ENCODE measurements at places on chromosomes 5 and 9.

DNA sequence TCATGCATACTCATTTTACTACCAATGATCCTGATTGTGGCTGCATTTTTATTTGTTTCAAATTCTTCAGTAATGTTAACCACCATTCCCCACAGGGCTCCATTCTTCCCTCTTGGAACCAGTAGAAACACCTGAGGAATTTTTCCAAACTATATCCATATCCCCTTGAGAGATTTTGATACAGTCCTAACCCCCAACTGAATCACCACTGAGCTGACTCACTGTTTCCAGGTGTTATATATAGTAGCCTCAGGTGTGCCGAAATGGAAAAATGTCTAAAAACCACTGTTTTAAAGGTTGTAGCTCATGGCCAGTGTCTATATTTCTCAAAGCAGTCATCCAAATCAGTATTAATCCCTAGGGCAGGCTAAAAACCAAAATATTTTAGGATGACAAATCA is 85.2 kb downstream of the MRPS27 start:
- no peak for DNase-seq

- peak; percentile 64 for DNase-seq
Measured at GRCh38 chr9:95857124-95857523, 18.4 kb upstream of the ERCC6L2 start.

GRCh38 chr9:81086416-81086815 is 602.9 kb downstream of the TLE1 start:
- DNase-seq = no peak

DNA sequence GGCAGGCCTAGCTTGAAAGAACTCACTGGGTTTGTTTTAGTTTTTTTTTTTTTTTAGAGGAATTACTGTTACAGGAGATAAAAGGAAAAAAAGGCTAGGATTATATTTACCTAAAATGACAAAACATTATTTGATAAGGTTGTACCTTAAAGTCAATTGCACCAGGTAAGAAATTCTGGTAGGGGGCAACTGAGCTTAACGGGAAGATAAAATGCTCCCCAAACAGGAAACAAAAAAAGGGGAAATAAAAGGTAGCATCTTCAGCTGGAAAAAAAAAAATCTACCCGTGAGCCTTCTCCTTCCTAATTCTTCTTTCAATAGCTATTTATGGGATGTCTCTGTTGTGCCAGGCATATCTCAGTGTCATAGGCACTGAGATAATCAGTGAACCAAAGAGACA is 164.5 kb downstream of the PIK3R1 start:
- DNase-seq = no peak

DNA sequence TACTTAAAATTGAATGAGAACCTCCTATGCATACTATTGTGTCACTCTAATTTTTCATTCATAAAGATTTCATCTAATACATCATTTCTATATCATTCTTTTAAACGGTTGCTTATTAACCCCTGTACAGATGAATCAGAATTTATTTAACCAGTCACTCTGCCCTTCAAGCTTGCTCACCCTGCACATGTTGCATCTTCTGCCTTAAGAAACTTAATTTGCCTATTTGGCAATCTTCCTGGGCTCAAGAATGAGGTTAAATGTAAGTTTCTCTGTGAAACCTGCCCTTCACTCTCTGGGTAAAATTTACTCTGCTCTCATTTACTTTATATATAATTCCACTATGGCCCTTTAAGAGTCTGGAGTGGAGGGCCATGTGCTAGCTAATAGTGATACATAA is 434.7 kb upstream of the ZNF608 start:
- no peak for DNase-seq

All from endothelial cell of umbilical vein (primary cell).